Caco-2 (cell line): ENCODE measurements at places on chromosomes 11 and 22. TPM values are rescaled to one million over a fixed set of nuclear protein-coding genes. Genes with fewer than 3 reads are reported as not detected.

- no peak for DNase-seq
Measured at GRCh38 chr11:120068114-120068573, 69.8 kb downstream of the TRIM29 start.

TEX12 gene
- total RNA-seq: not detected in 2 replicates

DNA sequence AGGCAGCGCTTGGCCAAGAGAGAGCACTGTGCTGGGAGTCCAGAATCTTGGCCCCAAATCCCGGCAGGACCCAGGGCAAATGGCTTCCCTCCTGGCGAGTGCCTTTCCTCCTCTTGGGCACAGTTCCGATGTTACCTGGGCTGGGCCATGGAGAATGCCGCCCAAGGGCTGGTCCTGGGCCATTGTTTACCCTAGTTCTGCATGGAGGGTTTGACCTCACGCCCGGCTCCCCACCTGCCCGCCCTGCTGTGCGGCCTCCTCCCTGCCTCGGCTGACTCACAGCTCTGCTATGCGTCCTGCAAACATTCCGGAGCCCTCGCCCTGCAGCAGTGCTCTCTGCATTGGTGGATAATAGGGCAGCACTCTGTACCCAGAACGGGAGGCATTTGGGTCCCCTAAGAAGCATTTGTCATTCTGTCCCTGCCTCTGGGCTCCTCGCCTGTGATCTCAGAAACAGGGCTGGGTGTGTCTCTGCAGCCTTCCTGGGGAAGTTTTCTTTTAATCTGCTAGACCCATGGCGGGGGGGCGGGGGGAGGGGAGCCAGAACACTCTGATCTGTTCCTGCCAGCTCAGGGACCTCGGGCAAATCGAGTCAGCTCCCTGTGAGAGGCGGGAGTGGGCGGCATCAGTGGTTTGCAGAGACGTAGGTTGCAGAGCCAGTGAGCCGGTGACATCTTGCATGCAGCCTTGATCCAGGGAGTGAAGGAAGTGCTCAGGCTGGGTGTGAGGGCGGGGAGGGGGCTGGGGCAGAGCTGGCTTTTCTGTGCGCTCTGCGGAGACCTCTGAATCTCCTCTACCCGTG lies 32.9 kb upstream of the SMIM38 start:
- peak; percentile 100 for DNase-seq

- no peak for DNase-seq
Measured at GRCh38 chr22:35264986-35265385, 7.7 kb downstream of the HMGXB4 start.

CASP5 gene
- total RNA-seq: 1.4 and 1.5 TPM in 2 replicates

GRCh38 chr11:110935018-110935640 lies 222.9 kb upstream of the ARHGAP20 start:
- DNase-seq: no peak

TMPRSS5 gene
- total RNA-seq: 2.4 and 2.7 TPM in 2 replicates
